ENCODE measurements at places on chromosomes 3 and 15. TPM values are rescaled to one million over a fixed set of nuclear protein-coding genes. Genes with fewer than 3 reads are reported as not detected.

DNA sequence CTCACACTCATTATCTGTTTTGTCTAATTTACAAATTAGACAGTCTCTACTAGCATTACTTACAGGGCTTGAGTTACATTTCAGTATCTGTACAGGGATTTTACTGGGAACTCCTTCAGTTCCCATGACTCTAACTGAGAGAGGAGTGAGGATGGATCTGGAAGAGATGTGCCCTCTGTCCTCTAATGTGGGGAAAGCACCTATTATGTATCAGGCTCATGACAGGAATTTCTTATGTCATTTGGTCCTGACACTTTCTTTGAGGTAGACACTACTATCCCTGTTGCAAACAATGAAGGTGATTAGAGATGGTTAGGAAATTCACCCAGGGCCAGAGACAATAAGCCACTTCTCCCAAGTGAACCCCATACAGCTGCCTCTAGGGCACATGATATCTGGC lies 10.9 kb upstream of the NCKIPSD start:
- no peak for DNase-seq

DNA sequence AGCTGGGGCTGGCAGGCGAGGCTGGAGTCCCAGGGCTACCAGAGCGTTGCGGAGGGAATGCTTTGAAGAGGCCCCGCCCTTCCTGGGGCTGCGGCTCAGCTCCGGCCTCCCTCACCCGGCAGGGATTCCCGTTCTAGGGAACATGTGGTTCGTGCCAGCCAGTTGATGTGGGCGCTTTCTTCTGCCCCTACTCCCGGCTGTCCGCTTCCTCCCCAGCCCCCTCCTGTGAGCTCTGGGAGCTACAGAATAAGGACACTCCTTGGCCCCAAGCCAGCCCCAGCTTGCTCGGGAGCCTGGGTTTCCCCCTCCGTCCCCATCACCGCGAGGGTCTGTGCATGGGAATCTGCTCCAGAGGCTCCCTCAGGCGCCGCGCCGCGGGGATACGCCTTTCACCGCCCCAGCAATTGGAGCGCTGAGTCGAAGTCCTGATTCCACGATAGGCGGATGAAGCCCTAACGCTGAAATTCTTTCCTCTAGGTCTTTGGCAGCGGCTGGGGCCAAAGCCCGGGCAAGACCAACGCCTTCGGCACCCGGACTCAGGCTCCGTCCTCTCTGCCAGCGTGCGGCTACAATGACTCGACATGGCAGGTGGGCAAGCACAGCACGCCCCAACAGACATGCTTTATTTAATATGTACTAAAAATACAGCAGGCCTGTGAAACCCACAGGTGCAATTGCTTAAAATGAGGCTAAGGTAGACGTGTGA lies 69.5 kb downstream of the KLF15 start:
- DNase-seq: no peak

Gene CHRNA3
- total RNA-seq: not detected

GRCh38 chr3:17747890-17748247 lies 5.4 kb upstream of the TBC1D5 start:
- no peak for DNase-seq

Gene NAA80
- total RNA-seq: 23.1 TPM

- DNase-seq: no peak
Measured at GRCh38 chr3:124924741-124925140, 9.8 kb downstream of the MUC13 start.

GRCh38 chr15:48040166-48040817 lies 80.5 kb upstream of the SLC24A5 start:
- no peak for DNase-seq

- no peak for DNase-seq
Measured at GRCh38 chr15:100879061-100879463, 569 bp upstream of the ALDH1A3 start.

- DNase-seq: no peak
Measured at GRCh38 chr3:125032100-125032643, 23.6 kb downstream of the HEG1 start.

Gene GOLGA8H
- total RNA-seq: not detected

DNA sequence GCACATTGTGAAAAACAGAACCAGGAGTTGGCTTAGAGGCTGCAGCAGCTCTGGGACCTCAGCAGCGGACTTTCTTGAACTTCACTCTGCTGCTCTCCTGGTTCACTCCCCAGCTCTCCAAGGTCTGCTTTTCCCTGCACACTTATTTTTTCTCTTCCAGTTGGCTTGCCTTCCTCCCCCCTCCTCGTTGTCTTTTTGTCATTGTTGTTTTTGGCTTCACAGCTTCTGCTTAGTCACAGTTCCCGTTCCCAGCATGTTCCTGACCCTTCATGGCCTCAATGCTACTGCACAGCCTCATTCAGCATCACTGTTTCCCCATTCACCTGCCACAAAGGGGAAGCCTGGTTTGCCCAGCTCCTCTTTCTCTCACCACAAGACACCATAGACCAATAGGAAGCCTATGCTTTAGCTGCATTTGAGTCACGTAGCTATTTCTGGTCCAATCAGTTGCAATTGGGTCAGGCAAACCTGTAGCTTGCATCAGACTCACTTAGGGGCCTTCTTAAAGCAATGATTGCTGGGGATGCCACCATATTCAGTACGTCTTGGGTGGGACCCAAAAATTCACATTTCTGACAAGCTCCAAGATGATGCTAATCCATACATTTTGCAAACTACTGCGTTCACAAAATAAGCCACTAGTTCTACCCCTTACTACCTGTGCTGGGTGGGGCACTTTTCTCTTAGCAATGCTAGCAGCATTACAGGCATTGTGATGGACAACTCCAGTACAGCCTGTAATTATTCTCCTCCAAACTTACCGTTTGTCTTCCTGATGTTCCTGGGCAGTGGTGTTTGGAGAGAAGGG lies 7.8 kb upstream of the SUMF1 start:
- DNase-seq: peak; percentile 77

DNA sequence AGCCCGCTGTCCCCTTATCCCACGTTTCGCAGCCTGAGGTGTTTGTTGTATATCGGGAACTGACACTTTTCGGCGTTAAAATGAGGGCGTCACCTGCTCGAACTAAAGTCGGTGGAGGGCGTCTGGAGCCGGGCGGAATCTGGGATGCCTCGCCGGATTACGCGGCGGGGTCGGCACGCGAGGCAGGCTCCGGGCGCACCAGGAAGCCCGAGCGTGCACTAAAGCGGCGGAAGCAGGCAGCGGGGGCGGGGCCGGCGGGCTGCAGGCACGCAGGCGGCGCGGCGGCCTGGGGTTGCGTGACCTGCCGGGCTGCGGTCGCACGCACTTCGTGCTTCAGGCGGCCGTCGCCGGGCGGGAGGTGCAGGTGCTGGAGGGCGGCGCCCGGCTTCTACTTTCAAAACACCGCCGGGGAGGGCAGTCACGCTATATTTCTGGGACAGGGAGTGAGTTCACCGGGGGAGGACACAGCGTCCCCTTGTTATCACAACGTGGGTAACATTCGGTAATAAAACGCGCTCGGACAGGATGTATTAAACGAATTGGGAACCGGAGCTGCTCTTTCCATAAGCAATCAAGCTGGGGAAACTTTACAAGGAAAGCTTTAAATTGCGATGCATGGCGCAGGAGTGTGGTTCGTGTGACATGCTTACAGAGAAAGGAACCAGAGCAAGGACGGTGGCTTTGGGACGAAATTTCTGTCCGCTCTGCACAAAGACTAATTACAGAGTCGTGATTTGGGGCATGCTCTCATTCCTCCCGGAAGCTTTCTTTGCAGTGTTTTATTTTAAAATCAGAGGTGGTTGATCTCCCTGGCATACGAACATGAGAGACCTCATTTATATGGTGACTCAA lies 9.1 kb upstream of the LEKR1 start:
- DNase-seq: peak; percentile 94
